IMR-90 (cell line): ENCODE measurements at places on chromosomes 3 and 15.
A peak's percentile ranks its signal among the peaks of the same experiment; 100 is the strongest.

- DNase-seq, result peak; percentile 71
Observed at GRCh38 chr3:51637941-51638471, 33.0 kb upstream of the TEX264 start.

- DNase-seq, result no peak
Observed at GRCh38 chr3:53649816-53650215, 155.4 kb downstream of the CACNA1D start.

GRCh38 chr3:190366133-190366532 lies 21.8 kb upstream of the CLDN16 start:
- no peak for DNase-seq

- DNase-seq, result no peak
Observed at GRCh38 chr3:47476330-47476626, 537 bp upstream of the SCAP start.

DNA sequence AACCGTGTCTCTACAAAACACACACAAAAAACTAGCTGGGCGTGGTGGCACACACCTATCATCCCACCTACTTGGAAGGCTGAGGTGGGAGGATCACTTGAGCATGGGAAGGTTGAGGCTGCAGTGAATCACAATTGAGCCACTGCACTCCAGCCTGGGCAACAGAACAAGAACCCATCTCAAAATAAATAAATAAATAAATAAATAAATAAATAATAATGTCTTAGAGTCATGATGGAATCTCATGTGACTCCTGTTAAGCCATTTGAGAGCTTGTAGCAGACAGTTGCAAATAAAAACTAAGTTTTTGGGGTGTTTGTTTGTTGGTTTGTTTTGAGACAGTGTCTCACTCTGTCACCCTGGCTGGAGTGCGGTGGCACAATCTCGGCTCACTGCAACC lies 33.2 kb downstream of the SLC12A1 start:
- no peak for DNase-seq

DNA sequence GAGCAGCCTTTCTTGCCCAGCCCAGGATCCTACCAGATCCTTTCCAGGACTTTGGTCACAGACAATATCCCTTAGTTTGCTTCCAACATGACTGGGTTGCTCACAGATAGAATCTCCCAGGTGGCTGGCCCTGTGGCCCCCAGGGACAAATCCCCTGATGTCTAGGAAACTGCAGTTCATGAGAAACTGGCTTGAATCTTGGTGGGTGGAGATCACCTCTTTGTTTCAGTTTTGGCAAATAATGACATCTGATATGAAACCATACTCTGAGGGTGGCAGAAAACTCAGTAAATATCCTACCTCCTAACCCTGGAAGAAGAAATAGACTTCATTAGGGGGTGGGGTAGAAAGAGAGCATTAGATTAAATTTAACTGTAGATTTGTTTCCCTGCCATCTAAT lies 44.1 kb upstream of the PFN2 start:
- DNase-seq, result no peak

DNA sequence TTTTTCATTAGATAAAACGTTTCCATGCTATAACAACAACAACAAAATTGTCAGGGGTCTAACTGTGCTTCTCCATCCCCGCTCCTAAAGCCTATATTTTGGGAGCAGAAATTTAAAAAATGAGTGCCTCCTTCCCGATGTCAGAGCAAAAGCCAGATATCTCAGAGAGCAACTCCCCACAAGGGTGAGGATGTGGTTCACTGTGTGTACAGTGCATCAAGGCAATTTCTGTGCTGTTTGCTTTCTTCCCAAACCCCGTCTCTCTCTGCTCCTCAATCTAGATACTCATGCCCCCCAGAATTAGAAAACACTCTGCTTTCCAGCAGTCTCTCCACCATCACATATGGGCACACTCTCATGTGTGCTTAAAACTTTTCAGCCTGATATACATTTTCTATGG lies 76.7 kb upstream of the MBNL1 start:
- DNase-seq, result no peak

GRCh38 chr15:68209735-68210408 lies 4.7 kb upstream of the CALML4 start:
- DNase-seq, result no peak

DNA sequence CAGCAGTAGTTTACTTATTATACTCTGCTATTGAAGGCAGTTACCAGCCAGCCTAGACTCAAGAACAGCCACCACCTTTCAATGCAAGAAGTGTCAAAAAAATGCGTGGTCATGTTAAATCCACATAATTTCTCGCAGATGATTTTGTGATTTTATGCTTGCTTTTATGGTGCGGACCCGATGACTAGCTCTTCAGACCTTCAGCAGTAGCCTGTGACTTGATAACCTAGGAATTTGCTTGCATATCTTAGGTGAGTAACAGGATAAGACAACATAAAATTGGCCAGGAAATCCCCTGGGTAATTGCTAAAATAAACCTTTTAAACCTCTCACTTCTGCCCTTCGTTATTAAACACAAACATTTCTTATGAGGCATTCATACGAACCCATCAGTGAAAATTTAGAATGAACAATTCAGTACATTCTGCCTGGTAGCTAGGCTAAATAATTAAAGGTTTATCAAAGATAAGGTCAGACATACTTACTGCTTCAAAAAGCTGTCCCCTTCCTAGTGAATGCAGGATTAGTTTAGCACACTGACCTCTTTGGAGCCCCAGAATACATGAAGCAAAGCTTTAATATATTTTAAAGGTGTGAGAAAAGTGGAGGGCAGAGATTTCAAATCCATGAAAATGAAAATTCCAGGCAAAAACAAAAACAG lies 798.8 kb downstream of the OTOL1 start:
- DNase-seq, result peak; percentile 97

- peak; percentile 15 for DNase-seq
Observed at GRCh38 chr3:100737334-100737733, 28.0 kb downstream of the TFG start.

DNA sequence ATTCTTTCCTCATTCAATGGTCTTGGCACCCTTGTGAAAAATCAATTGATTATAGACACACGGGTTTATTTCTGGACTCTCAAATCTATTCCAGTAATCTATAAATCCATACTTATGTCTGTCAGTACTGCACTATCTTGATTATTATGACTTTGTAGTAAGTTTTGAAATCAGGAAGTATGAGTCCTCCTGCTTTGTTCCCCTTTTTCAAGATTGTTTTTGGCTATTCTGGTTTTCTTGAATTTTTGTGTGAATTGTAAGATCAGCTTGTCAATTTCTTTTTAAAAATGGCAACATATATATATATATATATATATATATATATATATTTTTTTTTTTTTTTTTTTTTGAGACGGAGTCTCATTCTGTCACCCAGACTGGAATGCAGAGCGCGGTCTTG lies 32.3 kb upstream of the CFAP20DC start:
- no peak for DNase-seq

- DNase-seq, result peak; percentile 94
Observed at GRCh38 chr3:187186801-187187421, 10.4 kb upstream of the RTP1 start.

- DNase-seq, result no peak
Observed at GRCh38 chr3:133490468-133491351, 82.8 kb upstream of the CDV3 start.

DNA sequence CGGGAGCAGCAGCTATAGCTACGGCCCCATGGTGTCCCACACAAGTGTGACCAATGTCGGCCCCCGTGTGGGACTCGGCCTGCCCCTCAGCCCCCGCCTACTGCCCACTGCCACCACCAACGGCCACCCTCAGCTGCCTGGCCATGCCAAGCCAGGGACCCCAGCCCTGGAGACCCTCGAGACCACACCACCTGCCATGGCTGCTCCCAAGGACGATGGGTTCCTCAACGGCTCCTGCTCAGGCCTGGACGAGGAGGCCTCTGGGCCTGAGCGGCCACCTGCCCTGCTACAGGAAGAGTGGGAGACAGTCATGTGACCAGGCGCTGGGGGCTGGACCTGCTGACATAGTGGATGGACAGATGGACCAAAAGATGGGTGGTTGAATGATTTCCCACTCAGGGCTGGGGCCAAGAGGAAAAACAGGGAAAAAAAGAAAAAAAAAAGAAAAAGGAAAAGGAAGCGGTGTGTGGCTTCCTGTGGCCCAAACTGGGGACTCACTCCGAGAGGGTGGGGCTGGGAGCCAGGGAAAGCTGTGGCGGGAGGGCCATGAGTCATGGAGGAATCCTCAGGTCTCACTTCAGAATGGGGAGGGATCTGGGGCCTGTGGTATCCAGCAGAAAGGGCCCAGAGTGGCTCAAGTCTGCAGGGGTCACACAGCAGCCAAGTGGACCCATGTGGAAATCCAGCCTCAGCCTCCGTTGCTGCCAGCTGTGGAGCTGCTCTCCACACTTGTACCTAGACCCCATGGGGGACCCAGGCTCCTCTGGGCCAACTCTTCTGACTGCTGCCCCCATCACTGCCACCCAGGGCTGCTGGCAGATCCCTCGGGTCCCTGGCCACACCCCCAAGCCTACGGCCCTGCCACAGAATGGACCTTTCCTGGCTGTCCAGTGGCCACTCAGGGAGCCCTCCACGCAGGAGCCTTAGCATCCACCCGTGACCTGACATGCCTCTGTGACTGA lies 26.1 kb downstream of the PTH1R start:
- peak; percentile 49 for DNase-seq

DNA sequence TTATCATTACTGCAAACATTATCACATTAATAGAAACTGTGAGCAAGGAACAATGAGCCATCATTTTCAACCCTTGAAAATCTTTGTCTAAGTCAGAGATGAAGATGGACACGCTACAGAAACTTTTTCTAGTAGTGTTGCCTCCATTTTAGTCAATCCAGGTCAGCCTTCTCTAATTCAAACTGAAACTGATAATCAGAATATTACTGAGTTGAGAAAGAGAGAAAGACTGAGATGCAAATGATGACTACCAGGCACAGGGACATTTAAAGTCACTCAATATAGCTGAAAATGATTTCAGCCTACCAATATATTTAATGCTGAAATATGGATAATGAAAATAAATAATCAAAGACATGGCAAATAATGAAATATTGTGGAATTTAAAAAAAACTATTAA lies 261.4 kb downstream of the GBE1 start:
- no peak for DNase-seq

- DNase-seq, result no peak
Observed at GRCh38 chr3:132351222-132351806, 34.1 kb downstream of the ACP3 start.

GRCh38 chr3:18556503-18557135 lies 131.5 kb upstream of the SATB1 start:
- no peak for DNase-seq

- peak; percentile 86 for DNase-seq
Observed at GRCh38 chr15:40333922-40334492, 6.7 kb downstream of the CCDC9B start.

GRCh38 chr3:126963261-126964190 lies 19.4 kb upstream of the PLXNA1 start:
- no peak for DNase-seq

DNA sequence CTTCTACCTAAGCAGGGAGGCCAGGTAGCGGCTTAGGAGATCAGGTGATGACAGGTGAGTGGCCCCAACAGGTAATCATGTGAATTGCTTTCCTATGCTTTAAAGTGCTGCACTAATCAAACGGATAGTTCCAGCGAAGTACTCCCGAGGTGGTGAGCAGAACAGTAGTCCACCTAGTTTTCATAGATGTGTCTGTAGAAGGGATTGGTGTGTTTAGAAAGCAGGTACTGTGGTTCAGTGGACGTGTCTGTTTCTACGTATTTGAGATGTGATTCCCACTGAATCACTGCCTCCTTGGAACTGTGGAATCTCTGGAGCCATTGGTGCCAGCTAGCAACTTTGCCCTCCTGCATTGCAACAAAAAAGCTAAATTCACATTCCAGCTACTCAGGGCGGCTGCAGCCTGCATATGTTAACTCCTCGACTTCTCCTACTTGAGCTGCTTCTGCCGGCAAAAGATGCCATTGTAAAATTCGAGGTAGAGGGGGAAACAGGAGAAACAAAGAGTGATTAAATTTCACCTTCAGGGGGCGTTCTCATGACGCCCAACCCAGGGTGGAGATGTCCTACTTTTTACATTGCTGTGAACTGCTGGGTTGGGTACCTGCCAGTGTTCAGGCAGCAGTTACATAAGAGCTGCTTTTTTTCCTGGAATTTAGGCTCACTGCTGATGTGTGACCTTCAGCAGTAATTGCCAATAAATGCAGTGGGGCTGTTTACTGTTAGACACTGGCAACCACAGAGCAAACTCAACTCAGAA lies 227.3 kb downstream of the ITPR1 start:
- DNase-seq, result peak; percentile 71

- DNase-seq, result no peak
Observed at GRCh38 chr3:23928524-23928923, 11.6 kb downstream of the RPL15 start.

GRCh38 chr3:165491487-165491886 lies 295.3 kb upstream of the SLITRK3 start:
- DNase-seq, result peak; percentile 40

DNA sequence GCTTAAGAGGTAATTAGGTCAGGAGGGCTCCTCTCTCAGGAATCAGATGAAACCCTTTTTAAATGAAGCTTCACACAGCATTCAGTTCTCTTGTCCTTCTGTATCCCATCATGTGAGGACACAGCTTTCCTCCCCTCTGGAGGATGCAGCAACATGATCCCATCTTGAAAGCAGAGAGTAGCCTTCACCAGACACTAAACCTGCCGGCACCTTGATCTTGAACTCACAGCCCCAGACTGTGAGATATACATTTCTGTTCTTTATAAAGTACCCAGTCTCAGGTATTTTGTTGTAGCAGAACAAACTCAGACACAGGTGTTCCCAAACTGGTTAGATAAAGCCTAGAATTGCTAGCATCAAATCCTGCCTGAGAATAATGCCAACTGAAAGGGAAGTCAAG lies 83.7 kb upstream of the PRICKLE2 start:
- no peak for DNase-seq
